ENCODE measurements at places on chromosomes 4 and X.

DNA sequence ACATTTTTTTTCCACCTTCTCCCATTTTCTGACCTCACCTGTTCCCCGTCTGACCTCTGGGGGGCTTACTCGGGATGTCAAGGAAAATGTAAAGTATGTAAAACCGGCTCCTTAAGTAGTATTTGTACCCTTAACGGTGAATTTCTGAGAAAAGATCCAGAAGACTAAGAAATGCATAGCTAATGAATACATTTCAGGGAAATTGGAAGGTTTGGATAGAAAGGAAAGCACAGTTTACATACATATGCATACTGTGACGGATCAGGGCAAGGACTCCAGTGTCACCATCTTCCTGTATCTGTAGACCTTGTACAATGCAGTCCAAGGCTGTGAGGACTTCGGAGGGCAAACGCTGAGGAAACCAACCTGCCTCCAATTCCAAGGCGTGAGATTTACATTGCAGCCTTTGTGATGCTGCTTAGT is 2185.9 kb upstream of the TENM3 start:
- DNase-seq: no peak

GRCh38 chrX:581066-581465 is 49.5 kb upstream of the SHOX start:
- DNase-seq: no peak

DNA sequence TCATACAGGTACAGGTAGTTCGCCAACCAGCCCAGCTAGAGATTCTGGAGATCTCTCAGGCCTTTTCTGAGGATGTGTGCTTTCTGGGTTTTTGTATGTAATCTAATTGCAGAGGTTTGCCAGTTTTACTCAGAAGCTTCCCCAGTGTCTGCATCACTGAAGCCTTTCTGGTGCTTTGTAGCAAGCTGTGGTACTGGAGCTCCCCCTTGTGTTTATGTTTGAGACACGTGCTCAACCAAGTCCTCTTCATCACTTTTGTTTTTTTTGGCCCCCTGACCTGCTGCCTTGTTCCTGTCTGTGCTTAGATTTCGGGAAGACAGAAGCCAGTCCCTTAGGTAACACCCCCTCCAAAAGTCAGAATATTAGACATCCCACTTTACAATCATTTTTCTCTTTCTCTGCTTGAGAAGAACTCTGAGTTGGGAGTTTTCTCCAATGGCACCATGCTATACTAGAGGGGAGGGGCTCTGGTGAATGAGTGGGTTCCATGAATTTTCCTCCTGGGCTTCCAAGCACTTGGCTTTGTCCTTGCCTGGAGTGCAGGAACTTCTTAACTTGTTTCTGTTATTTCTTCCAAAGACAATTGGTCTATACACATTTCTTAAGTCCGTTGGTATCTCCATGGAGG is 128.4 kb upstream of the TBC1D9 start:
- peak; percentile 32 for DNase-seq

DNA sequence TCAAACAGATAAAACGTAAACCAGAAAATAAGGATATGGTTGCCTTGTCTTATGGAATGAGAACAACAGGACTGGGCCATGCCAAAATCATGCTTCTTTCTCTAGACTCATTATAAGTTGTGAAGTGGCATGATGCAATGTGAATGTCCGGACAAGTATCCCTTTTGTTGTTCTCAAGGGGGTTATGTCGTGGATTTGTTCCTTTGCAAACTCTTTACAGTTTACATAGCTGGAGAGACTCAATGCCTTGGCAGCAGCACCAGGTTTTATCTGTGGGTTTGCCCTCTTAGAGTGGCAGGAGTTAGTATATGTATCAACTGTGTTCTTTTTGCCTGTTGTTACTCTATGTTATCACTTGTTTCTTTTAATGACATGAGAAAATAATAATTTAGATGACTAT is 41.4 kb downstream of the SPRY1 start:
- DNase-seq: no peak

DNA sequence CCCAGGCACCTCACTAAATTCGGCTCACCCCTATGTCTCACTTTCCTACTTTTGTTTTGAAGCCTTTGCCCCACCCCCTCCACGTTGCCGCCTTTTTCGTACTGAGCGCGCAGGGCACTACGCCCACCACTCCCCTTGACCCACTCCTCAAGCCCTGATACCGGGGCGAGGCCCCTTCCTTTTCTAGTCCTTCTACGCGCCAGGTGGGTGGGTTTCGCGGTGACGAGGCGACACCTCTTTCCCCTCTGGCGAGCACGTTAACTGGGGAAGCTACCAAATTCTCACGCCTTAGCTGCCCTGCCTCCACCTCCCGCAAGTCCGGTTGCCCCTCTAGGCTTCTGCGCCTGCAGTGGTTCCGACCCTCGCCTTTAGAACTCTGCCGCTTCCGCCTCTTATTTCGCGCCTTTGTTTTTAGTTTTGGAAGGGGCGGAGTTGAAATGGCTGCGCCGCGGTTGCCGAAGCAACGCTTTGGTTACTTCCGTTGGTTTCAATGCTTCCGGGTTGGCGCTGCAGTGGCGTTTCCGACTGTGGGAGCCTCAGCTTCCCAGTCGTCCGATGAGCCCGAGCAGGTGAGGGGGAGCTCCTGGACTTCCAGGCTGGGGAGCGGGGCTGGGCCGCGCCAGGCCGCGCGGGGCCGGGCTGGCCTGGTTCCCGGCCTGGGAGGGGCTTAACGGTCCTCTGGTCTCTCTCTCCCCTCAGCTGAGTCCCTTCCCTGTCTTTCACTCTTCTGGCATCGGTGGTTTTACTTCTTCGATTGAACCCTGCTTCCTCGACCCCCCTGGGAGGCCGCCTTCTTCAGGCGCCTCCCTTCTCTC is at the start of gene SLC25A14:
SLC25A14 (plus strand) TSS at position 512 of the 815 bp plus-strand sequence. CDS start 360 bp downstream, outside the sequence.
- DNase-seq: peak; percentile 69

DNA sequence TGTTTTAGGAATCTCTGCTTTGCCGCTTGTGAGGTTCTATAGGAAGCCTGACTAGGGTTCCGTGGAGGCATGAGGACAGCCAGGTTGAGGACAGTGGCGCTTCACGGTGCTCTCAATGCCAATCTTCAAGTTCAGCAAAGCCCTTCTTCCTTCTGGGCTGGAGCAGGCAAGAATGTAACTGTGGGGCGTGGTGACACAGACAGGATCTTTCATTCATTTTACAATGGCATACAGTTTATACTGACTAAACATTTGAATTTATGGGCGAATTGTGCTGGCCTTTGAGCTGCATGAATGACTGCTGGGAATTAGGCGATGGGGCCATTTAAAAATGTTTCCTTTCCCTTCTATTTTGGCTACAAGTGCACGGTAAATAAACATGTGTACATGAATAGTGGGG is 2.9 kb upstream of the NHS start:
- no peak for DNase-seq

GRCh38 chr4:125125276-125125675 is 189.5 kb upstream of the FAT4 start:
- no peak for DNase-seq

Measured in CD4-positive, alpha-beta T cell treated with Interleukin-15 for 1 hour (primary cell).